ENCODE measurements at places on chromosomes 5 and 9.
A peak's percentile ranks its signal among the peaks of the same experiment; 100 is the strongest.

DNA sequence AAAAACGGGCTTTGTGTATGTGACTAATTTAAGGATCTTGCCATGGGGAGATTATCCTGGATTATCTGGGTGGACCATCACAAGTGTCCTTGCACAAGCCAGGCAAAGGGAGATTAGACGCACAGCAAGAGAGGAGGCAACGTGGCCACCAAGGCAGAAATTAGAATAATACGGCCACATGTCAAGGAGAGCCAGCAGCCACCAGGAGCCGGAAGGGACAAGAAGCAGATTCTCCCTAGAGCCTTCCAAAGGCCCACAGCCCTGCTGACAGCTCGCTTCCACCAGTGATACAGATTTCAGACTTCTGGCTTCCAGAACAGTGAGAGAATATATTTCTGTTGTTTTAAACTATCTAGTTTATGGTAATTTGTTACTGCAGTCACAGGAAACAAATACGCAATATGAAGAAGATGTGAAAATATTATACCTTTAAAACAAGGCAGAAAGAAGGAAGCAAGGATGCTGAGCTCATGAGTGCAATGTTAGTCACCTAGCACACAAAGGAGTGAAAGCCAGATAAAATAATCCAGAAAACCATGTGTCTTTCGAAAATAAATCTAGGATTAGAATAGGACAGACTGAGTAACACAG lies 28.7 kb upstream of the F2RL1 start:
- no peak for DNase-seq

- DNase-seq = no peak
These were observed 10.2 kb upstream of the ST8SIA4 start for GRCh38 chr5:100913298-100913697.

- DNase-seq = no peak
These were observed 31.2 kb downstream of the ERMP1 start for GRCh38 chr9:5801739-5802113.

- no peak for DNase-seq
These were observed 553.8 kb upstream of the CDH9 start for GRCh38 chr5:27592231-27592630.

- DNase-seq = peak; percentile 48
These were observed 31.2 kb downstream of the CDK7 start for GRCh38 chr5:69265931-69266330.

GRCh38 chr5:148776780-148777179 lies 49.6 kb upstream of the ADRB2 start:
- no peak for DNase-seq

DNA sequence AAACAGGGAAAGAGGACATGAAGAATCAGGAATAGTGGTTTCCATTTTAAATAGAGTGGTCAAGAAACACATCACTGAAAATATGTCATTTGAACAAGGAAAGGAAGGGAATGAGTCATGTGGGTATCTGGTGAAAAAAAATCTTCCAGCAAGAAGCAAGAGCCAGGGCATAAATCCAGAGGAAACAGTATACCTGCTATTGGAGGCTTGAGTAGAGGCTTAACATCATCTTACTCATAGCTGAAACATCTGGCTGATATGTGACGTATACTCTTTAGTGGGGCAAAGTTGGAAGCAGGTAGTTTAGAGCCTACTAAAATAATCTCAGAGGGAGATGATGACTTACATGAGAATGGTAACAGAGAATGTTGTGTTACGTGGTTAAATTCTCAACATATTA lies 517.2 kb downstream of the CAAP1 start:
- no peak for DNase-seq

GRCh38 chr5:120567921-120568320 lies 103.8 kb downstream of the PRR16 start:
- no peak for DNase-seq

- no peak for DNase-seq
These were observed 66.3 kb upstream of the TNFAIP8 start for GRCh38 chr5:119289438-119290044.

Data from hematopoietic multipotent progenitor cell treated with erythropoietin and hydrocortisone succinate and interleukin-3 and kit ligand, for 6 days (in vitro differentiated cells).